ENCODE measurements at places on chromosomes 11 and 22.
A peak's percentile ranks its signal among the peaks of the same experiment; 100 is the strongest.

DNA sequence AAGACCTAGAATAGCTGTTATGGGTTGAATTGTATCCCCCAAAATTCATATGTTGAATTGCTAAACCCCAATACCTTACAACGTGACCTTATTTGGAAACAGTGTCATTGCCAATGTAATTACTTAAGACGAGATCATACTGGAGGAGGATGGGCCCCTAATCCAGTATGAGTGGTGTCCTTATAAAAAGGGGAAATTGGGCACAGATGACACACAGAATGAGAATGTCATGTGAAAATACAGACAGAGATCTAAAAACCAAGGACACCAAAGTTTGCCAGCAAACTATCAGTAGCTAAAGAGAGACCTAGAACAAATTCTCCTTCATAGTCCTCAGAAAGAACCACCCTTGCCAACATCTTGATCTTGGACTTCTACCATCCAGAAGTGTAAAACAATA lies 127.7 kb downstream of the ATXN10 start:
- no peak for DNase-seq

GRCh38 chr11:62999649-63000048 lies 14.9 kb upstream of the SLC22A6 start:
- DNase-seq: no peak

- DNase-seq: no peak
Observed at GRCh38 chr22:44554411-44554810, 56.4 kb upstream of the RTL6 start.

DNA sequence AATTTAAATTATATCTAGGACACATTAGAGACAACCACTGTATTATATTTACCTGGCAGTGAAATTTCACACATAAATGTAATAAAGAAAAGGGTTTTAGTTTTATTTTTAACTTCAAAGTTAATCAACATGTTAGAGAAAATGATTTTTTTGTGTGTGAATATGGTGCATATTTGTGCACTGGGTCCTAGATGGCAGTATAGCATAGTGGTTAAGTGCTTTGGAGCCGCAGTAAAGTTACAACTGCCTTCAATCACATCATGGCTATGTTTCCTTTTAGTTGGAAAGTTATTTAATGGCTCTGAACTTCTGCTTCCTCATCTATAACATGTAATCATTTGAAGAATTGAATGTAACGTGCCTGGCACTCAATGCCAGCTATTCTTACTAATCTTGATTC lies 108.9 kb upstream of the DDI1 start:
- DNase-seq: peak; percentile 21

DNA sequence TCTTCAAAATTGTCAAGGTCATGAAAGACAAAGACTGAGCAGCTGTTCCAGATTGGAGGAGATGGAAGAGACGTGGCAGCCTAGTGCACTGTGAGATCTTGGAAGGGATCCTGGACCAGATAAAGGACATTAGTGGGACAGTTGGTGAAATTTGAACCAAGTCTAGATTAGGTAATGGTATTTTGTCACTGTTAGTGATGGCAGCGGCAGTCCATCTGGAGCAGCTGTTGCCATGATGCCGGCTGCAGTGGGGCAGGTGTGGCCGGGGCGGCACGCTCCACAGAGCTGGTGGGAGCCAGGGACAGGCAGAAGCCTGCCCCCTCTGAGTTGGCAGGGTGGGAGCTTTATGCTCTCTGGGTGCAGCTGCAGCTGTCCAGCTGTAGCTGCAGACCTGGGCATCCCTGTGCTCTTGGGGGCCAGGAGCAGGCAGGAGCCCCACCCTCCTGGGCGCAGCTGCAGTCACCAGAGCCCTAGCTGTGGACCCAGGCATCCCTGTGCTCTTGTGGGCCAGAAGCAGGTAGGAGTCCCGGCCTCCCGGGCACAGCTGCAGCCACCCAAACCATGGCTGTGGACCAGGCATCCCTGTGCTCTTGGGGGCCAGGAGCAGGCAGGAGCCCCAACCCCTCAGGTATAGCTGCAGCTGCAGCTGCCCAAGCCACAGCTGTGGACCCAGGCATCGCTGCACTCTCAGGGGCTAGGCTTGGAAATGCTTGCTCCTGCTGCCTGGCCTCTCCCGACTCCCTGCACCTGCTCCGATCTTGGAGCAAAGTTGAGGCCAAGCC lies 20.7 kb downstream of the DIXDC1 start:
- peak; percentile 67 for DNase-seq

- DNase-seq: peak; percentile 67
Observed at GRCh38 chr11:119635776-119636175, 93.2 kb downstream of the NECTIN1 start.

DNA sequence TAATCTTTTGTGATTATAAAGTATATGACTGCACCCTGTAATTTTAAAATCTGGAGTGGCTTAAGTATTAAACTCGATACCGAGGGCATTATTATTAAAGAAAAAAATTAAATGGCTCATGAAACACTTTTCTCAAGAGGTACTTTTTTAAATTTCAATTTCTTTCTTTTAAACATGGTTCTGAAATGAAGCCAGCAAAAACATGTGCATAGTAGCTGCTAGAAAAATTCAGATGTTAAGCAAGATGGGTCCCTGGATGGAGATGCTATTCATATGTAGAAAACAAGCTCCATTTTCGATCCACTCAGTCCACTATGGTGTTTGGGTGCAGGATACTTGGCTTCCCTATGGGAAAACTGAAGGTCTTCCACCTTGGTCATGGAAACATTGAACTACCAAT lies 189.5 kb downstream of the PGR start:
- peak; percentile 53 for DNase-seq

- no peak for DNase-seq
Observed at GRCh38 chr11:57373146-57373545, 7.8 kb downstream of the PRG3 start.

DNA sequence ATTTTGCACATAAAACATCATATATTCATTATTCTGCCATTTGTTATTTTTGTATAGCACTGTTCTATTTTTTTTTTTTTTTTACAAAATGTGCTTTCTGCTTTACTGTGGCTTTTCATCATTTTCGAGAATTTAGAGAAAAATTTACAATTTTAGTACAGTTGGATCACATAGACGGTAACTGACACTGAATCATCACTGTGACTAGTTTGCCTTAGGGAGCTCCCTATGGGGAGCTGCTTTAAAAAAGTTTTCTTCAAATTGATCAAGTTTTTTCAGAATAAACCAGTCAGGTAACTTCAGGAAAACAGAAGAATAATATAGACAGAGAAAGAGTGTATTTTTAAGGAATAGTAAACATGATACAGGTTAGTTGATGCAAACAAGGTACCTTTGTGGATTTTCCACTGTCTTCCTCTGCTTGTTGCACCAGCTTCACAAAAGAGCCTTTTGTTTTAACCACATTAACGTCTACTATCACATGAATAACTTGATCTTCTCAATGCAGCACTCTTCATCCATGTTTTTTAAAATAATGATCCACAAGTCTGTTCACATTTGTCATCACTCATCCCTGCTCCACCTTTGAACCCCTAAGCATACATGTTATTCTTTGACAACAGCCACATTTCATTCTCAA lies 327.0 kb downstream of the DYNC2H1 start:
- DNase-seq: no peak

DNA sequence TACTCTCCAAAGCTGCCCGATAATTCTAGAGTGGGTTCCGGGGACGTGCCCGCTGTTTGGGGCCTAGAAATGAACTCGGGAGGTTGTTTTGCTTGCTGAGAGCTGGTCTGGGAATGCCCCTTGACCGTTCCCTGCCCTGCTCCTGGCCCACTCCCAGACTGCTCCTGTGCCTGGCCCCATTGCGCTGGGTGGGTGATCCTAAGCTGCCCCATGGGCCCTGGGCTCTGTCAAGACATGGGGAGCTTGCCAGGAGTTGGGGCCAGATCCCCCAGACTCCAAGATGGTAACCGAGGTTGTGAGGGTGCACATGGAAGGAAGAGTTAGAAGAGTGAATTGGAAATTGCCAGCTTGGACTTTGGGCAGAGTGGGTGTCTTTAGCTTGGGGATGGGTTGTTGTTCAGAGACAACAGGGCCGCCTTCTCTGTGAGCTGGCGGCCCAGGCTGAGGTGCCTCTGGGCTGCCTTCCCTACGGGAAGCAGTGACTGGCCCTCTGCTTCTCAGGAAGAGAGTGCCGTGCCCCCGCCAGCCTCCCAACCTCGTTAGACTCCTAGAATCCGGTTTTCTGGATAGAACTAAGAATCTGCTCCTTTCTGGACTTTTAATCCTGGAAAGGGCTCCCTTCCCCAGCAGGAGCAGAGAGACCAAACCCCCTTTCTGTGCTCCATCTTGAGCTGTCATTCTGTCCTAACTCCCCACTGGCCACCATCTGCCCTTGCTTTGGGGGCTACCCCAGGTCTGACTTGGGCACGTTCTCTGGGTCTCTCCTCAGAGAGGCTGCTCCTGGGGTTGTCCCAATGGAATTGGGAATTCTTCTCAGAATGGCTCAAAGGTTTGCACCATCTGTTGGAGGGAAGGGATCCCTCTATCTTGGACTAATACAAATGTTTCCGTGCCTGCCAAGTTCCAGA lies 1.8 kb downstream of the ST3GAL4 start:
- no peak for DNase-seq

DNA sequence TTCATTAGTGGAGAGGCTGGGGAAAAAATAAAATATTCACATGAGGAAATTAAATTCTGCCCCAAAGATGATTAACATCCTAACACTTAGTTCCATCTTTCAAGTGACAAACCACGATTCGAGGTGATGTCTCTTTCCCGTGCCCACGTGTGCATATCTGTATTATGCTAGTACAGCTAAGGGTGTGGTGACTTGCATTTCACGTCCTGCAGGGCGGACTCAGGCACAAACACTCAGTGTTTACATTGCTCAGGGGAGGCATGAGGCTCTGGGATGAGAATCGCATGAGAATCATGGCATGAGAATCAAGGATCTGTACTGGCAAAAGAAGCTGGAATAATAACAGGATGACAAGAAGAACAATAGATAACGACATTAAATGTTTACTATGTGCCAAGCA lies 179.4 kb downstream of the NTM start:
- DNase-seq: no peak

DNA sequence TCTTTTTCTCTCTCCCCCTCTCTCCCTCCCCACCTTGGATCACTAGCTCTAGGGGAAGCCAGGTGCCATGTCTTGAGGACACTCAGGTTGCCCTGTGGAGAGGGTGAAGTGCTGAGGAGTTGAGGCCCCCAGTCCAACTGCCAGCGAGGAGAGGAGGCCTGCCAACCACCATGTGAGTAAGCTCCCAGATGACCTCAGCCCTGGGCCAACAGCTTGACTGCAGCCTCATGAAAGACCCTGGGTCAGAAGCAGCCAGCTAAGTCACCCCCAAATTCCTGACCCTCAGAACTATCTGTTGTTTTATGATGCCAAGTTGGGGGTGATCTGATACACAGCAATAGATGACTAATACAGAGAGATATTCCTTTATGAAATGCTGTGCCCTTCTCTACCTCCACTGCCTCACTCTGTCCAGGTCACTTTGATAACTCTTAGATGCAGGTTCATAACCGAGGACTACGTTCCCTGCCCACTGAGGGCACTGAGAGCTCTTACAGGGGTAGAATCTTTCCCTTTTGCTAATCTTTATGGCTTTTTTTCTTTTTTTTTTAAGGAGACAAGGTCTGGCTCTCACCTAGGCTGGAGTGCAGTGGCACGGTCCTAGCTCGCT lies 8.0 kb downstream of the ARFGAP3 start:
- DNase-seq: no peak

GRCh38 chr22:42270176-42270509 lies 310 bp downstream of the TCF20 start:
- DNase-seq: peak; percentile 67

- peak; percentile 72 for DNase-seq
Observed at GRCh38 chr11:117535201-117535849, 207.7 kb downstream of the CEP164 start.

DNA sequence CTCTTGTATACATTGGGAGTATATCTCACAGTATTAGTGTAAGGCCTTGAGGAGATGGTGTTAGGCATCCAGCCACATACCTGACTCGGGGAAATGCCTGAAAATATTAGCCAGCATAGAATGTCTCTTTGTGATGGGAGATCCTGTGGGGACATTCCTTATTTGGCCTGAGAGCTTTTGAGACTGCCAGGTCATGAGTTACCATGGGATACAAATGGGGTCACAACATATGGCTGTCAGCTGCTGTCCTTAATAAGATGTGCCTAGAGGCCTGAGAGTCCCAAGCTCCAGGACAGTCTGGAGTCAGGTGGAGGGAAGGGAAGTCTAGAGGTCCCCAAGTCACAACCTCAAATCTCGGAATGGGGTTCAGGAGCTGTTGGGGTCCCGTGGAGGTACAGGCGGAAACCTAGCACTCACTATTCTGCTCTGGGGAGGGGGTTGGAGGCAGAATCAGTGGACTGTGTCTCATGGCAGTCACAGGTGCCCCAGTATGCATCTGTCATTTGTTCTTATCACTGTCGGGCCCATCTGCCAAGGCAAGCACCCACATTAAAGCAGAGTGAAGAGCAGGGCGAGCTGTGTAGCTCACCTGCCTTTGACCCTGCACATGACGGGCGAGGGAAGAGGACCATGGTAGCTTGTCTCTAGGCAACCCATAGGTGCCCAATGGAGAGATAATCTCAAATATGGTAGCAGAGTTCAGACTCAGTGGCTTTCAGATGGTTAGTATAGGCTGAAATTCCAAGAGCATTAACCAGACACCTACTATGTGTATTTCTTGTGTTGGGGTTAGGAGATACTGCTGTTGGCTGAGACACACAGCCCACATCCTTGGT lies 29.9 kb downstream of the KCNQ1OT1 start:
- no peak for DNase-seq

- DNase-seq: no peak
Observed at GRCh38 chr11:74019104-74019738, 10.3 kb upstream of the UCP3 start.

DNA sequence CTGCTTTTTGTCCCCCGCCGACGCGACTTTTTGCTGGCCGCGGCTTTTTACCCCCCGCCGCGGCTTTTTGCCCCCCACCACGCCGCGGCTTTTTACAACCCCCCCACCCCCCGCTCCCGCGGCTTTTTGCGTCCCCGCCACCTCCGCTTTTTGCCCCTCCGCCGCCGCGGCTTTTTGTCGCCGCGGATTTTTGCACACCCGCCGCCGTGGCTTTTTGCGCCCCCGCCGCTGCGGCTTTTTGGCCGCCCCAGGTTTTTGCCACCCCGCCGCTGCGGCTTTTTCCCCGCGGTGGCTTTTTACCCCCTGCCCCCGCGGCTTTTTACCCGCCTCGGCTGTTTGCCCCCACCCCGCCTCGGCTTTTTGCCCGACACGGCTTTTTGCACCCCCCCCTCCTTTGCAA lies 205.5 kb downstream of the CCT8L2 start:
- no peak for DNase-seq

DNA sequence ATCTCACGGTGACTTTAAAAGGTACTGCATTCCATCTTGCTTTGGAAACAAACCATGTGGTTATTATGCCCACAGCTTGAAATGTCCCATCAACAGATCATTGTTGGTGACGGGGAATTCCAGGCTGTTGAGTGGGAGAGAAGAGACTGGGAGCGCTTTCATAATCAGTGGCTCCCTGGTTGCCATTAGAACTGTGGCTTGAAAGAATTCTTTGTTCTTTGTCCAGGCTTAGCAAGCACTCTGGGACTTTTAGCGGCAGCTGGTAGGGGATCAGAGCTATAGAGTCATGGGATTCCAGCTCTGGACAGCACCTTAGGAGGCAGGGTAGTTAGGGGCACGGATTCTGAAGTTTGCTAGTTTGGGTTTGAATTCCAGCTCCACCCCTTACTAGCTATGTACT lies 22.0 kb downstream of the MMP20 start:
- DNase-seq: no peak
